ENCODE measurements at places on chromosomes 5 and 9. TPM values are rescaled to one million over a fixed set of nuclear protein-coding genes. Genes with fewer than 3 reads are reported as not detected.

GRCh38 chr9:2142212-2142611, 127.1 kb downstream of the SMARCA2 start:
- no peak for DNase-seq

DNA sequence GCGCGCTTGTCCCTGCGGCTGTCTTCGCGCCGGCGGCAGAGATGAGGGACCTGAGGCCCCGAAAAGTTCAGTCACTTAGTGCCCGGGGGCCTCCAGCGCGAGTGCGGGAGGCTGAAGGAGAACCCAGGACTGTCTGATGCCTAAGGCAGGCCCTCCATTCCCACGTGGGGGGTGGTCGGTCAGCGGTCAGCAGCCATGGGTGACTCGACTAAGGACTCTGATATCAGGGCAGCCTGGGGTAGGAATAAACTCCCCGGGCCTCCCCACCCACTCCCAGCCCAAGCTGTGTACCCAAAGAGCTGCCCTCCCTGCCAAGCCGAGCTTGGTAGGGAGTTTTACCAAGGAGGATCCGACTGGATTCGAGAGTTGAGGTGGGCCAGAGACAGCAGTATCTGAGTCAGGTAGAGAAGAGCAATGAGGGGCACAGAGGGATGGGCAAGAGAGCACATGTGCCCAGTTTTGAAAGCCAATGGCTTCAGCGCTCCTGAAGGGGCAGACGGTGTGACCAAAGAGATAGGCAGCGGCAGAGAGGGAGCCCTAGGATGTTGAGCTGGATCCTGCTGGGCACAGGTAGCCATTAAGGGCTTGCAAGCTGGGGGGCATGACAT, 787 bp downstream of the FGFR4 start:
- no peak for DNase-seq

GRCh38 chr9:16370647-16371046, 499.8 kb downstream of the BNC2 start:
- DNase-seq: no peak

DNA sequence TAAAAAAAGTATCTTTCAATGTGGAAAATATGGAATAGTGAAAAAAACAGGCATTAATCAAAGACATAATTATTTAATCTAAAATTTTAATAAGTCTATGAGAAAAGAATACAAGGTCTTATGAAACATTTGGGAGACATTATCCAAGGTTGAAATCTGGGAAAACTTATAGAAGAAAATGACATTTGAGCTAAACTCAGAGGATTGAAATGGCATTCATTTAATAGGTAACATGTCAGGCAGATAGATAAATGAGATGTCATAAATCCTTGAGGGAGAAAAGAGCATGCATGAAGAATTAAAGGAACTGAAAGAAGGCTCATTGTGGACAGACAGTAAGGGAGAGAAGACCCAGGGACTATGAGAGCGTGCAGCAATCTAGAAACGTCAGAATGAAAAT, 284.4 kb downstream of the PRR16 start:
- no peak for DNase-seq

GRCh38 chr9:127506117-127506813, 55.0 kb downstream of the LRSAM1 start:
- no peak for DNase-seq

DNA sequence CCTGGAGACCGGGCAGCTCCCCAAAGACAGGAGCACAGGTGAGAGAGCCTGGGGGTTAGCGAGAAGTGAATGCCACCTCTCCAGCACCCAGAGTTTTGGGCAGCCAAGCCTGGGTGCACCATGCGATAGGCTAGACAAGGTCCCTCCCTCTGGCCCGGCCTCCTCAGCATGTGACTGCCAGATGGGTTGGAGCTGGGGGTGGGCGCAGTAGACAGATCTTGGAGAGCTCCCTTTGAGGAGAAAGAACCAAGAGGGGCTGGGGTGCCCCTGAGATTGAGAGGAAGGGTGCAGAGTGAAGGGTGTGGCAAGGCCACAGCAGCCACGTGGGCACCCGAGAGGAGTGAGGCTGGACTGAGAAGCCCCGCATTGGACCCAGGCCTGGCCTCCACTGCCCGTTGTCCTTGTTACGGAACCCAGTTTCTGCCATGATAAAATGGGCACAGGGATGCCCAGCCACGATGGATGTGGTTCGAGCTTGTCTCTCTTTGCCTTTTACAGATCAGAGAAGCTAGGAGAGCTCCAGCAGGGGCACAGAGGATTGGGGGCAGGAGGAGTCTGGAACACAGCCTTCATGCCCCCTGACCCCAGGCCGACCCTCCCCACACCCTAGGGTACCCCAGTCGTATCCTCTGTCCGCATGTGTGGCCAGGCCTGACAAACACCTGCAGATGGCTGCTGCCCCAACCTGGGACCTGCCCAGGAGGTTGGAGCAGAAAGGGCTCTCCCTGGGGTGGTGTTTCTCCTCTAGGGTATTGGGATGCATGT, 1.4 kb downstream of the TMEM141 start:
- no peak for DNase-seq

DNA sequence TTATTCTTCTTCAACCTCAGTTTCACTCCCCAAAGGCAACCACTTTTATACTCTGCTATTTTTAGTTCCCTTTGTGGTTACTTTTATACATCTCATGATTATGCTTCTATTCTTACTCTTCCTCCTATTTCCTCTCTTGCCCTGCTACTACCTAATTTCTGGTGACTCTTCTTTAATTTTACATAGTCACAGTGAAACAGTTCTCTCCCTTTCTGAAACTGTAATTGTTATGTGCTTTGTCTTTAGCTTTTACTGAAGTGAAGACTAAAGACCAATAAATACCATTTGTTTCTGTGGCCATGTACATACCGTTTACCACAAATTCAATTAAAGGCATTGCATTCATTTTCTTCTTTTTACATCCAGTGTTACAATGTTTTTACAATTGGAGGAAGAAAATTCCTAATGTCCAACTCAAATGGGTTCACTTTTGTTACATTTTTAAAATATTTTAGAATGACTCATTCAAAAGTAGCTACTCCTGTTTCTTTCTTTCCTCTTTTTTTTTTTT, 410.6 kb downstream of the PSAT1 start:
- no peak for DNase-seq

DNA sequence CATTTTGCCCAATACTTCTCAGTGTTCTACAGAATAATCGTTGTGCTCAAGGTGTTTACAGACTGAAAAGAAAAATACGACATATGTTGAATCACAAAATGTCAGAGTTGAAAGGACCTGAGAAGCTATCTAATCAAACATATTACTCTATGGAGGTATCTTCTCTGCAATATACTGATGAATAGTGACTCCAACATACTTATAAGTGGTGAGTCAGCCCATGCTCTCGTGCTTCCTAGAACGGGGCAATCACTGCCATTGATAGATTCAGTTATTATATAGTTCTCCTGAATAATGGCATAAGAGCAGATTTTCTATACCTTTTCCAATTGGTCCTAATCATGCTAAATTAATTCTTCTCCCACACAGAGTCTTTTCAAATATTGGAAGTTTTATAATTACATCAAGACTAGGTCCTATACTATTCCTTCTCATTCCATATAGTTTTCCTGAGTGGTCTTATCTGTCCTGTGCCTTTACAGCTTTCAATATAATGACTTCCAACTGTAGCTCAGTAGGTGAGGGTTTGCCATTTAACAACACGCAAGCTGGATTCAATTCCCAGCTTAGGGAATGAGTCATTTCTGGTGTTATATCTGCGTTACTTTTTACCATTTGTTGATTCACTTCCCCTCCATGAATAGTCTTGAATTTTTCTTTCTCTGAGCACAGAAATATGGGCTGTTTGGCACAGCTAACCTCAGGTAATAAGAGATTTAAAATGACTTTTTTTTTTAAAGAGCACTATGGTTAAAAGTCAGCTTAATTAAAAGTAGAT, 81.1 kb downstream of the PLK2 start:
- no peak for DNase-seq

DNA sequence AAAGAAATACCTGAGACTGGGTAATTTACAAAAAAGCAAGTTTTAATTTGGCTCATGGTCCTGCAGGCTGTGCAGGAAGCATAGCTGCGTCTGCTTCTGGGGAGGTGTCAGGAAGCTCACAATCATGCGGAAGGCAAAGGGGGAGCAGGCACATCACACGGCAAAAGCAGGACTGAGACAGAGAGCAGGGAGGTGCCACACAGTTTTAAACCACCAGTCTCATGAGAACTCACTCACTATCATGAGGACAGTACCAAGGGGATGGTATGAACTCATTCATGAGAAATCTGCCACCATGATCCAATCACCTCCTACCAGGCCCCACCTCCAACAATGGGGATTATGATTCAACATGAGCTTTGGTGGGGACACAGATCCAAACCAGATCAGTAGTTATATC, 96.2 kb downstream of the OSTF1 start:
- no peak for DNase-seq

DNA sequence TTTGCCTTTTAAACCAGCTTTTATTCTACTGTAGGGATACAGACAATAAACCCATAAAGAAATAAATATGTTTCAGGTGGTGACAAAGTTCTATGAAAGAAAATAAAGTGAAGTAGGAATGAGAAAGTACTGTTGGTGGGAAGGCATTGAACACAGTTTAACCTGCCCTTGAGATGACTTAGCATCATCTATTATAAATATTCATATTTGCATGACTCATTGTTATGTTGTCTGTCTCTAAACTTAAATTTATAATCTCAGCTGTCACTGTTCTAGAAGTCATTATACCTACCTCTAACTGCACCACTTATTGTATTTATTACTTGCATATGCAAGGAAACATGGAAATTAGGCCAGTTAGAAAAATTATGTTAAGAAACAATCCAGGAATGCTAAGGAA, 202.2 kb downstream of the CHSY3 start:
- DNase-seq: no peak

- DNase-seq: peak; percentile 29
These were observed 754 bp downstream of the ZFR start for GRCh38 chr5:32443541-32444430.

- DNase-seq: no peak
These were observed 73.2 kb upstream of the EPB41L4A start for GRCh38 chr5:112492291-112492690.

GRCh38 chr9:4828761-4829160, 36.0 kb downstream of the RCL1 start:
- no peak for DNase-seq

DNA sequence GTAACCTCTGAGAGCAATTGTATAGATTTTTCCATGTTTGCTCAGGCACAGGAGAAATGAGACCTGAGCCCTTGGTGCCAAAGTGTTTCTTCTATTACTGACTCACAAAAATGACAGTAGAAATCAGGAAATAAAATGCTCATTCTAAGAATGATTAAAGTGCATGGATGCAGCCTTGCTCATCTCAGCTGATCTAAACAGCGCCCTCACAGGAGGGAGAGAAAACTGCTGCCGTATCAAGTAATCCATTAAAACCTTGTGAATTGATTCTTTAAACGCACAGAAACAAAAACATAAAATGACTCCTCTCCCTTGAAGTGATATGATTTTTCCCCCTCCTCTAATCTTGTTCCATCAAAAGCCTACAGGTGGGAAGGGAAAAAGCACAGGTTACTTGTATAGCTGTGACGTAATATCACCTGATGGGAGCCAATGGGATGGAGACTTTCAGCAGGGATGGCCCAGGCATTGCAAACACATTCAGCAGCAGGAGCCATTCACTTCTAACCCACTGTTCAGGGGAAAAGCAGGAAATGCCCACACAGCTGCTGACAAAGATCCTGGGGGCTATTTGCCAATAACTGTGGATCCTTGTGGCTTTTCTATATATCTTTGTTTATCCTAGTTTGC, 76.7 kb downstream of the PLCXD3 start:
- no peak for DNase-seq

DNA sequence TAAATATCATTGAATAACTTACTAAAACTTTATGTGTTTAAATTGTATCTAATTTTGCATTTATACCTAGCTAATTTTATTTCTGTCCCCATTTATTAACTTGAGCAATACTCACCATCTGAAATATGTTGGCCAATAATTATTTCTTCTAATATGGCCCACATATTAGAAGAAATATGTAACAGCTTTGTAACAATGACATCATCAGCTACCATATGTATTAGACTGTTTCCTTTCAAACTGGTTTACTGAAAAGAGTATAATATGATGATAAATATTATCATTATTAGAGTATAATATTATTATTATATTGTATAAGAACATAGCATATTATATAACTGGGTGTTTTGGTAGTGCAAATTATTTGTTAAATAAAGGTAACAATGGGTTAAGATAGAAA, 220.5 kb downstream of the FBXL7 start:
- DNase-seq: no peak

DNA sequence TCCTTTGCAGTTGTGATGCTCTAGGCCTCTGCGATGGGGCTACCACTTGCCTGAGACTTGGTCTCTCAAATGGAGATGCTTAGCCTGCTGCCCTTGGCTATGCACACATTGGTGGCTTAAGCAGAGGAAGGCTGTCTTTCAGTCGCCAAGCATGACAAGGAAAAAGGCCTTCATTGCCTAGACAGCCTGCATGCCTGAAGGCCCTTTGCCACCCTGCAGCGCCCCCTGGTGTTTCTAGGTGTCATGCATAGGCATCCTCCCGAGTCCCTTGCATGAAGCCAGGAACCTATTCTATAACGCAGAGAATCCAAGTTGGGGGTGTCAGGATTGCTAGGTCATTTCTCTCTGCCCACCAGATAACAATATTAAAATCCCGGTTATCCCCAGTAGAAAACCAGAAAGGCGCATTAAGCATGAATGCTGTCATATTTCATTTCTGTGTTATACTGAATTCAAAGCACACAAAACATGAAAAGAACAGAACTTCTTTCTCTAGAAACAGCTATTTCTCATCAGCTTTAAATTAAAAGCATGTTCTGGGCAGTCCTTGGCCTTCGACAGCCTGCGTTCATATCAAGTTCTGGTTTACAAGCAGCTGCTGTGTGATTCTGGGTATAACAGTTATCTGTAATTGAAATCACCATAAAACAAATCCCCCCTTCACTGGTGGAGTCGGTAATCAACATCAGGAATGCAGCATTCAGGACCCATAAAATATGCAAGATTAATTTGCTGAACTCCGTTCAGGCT, 59.7 kb upstream of the TRPC7 start:
- peak; percentile 62 for DNase-seq

GRCh38 chr9:37540634-37541033, 35.5 kb downstream of the FBXO10 start:
- DNase-seq: peak; percentile 51

The ZCCHC10 gene
- total RNA-seq: 22.1 TPM

The SIMC1 gene
- 14.7 TPM for total RNA-seq

The GDA gene
- 0.08 TPM for total RNA-seq

The FGD3 gene
- 29.9 TPM for total RNA-seq

The BAAT gene
- total RNA-seq: 1.0 TPM

The GPR150 gene
- 0.26 TPM for total RNA-seq

The PKD2L2 gene
- total RNA-seq: not detected

The TGFBI gene
- 151 TPM for total RNA-seq

The ACTBL2 gene
- 0.16 TPM for total RNA-seq

The ADAMTS2 gene
- total RNA-seq: 68.2 TPM

The ANKRD20A1 gene
- total RNA-seq: 1.0 TPM

The GPR107 gene
- total RNA-seq: 43.0 TPM

The FBXL7 gene
- total RNA-seq: 12.0 TPM

Measured in left lung (tissue), 14 donors.